ENCODE measurements at places on chromosomes 2 and 18. TPM values are rescaled to one million over a fixed set of nuclear protein-coding genes. Genes with fewer than 3 reads are reported as not detected.

DNA sequence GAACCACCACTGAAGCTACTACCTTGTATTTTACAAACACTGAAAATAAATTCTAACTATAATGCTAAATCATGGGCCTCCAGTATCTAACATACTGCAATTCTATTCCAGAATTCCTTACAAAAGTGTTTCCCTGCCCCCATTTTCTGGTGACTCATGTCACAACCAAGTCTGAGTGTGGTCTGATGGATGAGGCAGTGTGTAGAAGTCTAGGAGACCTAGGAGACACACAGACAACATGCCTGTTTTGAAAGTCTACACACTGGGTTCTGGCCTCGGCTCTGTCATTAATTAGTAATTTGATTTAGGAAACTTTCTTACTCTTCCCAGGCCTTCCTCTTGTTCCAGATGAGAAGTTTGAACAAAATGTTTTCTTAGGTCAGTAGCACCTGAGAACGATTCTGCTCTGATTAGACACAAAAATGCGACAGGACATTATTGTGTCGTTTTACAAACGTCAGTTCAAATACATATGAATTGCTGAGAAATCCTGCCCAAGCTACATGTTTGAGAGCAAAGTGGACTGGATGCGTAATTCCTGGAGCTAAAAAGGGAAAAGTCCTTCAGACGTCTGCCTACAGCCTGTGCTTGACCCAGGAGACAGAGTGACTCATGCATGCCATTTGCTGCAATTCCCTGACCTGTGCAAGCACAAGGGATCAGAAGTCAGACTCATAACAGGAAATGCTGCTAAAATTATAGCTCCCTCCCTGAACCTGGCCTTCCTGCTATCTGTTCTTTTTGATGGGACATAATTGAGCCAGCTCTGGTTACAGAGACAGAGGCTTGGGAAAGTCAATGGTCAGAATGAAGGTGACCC is 494.4 kb downstream of the SOX11 start:
- DNase-seq: no peak

- DNase-seq: no peak
Observed at GRCh38 chr2:10911291-10912075, at the start of gene KCNF1. Gene KCNF1 (plus strand): TSS chr2:10911934. CDS start chr2:10912427, 493 bp downstream.

Gene SMCHD1
- 60.9 TPM for total RNA-seq

DNA sequence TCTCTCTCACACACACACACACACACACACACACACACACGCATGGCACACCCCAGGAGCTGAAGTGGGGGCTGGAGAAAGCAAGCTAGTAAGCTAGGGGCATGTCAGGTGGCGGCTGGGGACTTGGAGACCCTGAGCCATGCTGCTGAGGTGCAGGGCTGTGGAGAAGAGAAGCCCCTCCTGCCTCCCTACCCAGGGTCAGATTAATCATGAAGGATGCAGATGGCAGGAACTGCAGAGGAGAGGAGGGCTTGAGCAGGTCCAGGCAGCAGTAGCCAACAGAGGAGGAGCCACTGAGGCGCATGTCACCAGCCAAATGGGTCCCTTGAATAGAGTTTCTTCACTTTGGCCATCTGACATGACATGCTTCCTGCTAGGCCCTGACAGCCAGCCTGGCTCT is 9.6 kb downstream of the EDAR start:
- no peak for DNase-seq

DNA sequence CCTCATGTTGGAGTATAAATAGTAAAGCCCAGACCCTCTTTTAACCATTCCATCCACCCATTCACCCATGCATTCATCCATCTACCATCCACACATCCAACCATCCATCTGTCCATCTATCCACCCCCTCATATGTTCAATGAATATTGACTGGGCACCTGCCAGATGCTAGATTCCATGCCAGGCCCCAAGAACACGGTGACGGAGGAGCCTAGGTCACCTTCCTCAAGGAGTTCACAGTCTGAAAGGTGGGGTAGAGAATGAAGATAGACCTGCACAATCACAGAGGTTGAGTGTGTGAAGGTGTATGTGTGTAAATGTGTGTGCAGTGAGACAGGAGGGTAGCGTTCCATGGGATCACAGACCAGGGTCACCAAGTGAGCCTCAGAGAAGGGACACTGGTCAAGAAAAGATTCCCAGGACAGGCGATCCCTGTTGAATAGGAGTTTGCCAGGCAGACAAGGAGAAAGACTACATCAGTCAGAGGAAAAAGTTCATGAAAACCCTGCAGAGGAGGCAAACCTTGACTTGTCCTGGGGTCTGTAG is 287.2 kb downstream of the CYP26B1 start:
- DNase-seq: no peak

- DNase-seq: no peak
Observed at GRCh38 chr2:73246850-73247249, 12.7 kb downstream of the CCT7 start.

- DNase-seq: peak; percentile 70
Observed at GRCh38 chr18:75219745-75220375, 9.3 kb downstream of the TSHZ1 start.

DNA sequence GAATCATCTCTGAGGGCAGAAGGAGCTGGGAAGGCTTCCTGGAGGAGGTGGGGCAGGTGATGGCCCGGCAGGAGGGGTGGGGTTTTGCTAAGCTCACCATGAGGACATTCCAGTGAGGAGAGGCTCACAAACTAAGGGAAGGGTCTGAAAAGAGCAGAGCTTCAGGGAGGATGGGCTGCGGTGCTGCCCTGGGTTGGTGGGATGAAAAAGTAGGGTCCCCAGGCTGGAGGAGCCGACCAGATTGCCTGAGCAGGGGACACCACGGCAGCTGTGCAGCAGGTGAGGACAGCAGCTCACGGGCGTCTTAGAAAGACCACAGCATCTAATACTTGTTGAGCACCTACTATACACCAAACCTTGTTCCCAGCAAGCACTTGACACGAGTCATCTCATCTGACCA is 82.2 kb downstream of the DYSF start:
- DNase-seq: no peak

- no peak for DNase-seq
Observed at GRCh38 chr2:177325554-177325953, 61.0 kb upstream of the NFE2L2 start.

- DNase-seq: no peak
Observed at GRCh38 chr2:176467595-176467994, 198.4 kb downstream of the MTX2 start.

GRCh38 chr18:48544116-48544515 is 5.3 kb downstream of the CTIF start:
- DNase-seq: no peak

DNA sequence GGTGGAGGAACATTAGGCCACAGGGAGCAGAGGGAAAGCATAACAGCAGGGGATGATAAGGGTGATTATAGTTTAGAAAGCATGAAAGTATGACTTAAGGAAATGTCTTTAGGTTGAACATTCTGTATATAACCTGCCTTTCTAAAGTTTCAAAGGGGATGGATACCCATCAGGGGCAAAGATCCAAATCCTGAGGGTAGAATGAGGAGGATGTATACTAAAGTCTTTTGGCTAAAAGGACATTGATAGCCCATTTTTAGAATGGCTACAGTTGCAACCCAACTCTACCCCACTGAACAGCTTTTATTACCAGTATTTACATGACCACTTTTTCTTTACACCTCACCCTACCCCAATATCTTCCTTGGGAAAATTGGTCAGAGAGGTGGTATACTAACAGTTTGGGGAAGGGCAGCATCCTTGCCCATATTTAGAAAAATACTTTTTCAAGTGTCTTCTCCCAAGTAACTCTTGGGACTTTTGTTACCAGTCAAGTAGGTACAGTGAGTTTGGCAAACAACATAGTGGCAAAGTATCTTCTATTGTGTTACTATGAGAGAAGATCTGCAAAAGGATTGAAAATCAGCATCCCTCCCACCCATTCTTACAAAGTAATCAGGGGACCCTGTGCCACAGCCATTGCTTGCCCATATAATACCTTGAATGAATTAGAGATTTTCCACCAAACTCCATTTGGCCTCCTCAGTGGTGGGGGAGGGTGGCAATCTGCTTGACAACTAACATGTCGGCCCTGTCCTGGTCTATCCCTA is 8.3 kb downstream of the MAT2A start:
- DNase-seq: no peak

- DNase-seq: no peak
Observed at GRCh38 chr2:43387092-43388062, 161.0 kb upstream of the ZFP36L2 start.

DNA sequence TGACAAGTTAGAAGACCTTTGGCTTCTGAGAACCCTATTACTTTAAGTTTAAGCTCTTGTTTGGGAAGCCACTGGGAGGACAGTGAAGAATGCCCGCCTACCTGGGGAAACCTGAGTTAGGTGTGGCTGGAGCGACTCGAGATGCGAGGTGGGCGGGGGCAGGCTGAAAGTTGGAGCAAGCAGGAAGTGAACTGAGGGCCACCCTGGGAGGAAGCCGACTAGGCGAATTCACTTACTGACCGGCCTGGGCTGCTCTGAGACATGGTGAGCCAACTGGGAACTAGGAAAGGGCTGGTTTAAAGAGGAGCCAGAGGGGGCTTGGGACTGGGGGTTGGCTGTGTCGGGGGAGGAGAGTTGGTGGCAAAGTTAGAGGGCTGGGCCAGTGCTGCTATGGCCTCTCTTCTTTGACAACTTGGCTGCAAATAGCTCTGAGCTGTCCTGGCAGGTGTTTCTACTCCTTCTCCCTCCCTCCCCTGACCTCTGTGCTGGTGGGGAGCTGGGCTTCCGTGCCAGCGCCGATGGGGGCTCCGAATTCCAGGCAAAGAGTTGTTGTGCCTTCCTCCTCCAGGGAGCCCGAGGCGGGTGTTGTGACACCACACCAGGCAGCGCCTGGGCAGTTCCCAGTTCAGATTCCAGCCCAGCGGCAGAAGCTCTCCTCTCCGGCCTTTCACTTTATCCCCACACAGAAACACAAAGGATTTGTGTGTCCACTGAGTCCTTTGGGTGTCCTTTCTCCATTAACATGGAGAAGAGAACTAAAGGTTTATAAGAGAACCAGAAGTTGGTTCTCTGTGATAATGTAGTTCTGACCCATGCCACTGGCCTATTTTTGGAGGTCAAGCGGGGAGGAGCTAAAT is at the start of gene VAMP8:
Gene VAMP8 (plus strand): TSS at position 201 of the 857 bp plus-strand sequence. CDS start 61 bp downstream, at position 262.
- no peak for DNase-seq

Gene ZNF532
- 121 TPM for total RNA-seq

GRCh38 chr2:132875193-132875592 is 205.2 kb upstream of the LYPD1 start:
- DNase-seq: no peak

DNA sequence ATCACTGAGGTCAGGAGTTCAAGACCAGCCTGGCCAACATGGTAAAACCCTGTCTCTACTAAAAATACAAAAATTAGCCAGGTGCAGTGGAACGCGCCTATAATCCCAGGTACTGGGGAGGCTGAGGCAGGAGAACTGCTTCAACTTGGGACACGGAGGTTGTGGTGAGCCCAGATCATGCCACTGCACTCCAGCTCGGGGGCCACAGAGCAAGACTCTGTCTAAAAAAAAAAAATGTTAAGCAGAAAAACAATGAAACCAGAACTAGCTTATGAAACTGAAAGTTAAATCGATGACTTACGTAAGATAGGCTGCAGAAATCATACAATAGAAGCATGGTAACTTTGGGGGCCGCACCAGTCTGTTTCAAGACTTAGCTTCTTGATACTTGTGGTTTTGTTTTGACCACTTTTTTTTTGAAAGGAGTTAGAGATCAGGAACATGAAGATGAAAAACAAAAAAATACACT is 6.2 kb upstream of the GPR155 start:
- no peak for DNase-seq

Gene BMP10
- not detected for total RNA-seq

GRCh38 chr2:226797289-226797988 is 2.2 kb downstream of the IRS1 start:
- no peak for DNase-seq

DNA sequence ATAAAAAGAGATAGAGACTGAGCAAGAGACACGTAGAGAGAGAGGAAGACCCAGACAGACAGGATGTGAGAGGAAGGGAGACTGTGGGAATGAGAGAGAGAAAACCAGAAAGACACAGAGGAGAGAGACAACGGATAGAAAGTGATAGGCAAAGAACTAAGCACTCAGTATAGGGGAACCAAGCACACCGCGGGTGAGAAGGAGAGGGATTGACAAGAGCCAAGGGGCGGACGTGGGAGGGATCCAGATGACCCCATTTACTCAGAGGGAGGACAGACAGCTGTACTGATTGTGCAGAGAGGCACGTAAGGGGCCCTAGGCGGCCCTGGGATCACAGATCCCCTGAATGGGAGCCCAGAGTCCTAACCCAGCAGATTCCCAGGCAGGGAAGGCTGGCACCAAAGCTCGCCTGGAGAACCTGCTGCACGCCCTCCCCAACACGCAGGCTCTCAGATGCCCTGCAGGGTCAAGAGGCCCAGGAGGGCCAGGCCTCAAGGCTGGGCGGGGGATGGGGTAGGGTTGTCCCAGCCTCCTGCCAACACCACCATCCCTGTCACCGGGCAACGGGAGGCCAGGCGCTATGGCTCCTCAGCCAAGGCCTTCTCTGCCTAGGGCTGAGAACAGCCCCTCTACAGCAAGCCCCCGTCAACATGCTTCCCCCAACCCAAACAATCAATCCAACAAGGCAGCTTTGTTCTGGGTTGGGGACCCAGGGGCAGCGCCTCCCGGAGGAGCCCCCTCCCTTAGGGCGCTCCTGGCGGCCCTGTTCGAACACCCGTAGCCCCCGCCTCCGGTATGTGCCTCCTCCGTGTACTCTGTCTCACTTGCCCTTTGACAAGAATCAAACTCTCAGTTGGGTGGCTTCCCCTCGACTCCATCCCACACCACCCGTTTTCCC is 579 bp downstream of the LOXL3 start:
- DNase-seq: no peak

GRCh38 chr2:221642447-221642846 is 70.3 kb upstream of the EPHA4 start:
- DNase-seq: no peak

Gene TGFA
- total RNA-seq: 0.46 TPM

DNA sequence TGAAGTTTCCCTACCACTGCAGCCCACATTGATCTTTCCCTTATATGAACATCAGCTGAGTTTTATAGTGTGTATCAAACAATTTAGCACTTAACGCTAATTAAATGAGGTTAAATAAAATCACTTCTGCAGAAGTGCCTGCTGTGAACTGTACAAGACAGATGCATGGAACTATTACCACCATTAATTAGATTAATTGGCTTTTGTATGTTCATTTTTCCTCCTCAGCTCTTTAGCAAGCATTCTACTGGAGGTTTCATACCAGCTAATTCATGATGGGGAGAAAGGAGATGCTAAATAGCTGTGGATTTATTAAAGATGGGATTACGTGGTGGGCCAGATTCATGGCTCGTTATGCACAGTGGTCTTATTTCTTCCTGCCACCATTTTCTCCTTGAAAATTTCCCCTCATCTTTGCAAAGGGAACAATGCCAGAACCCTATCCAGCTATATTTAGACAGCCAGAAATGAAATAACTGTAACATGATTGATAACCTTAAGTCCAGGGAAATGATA is 96.7 kb downstream of the CNTNAP5 start:
- no peak for DNase-seq

Gene GALNT1
- total RNA-seq: 34.5 TPM

DNA sequence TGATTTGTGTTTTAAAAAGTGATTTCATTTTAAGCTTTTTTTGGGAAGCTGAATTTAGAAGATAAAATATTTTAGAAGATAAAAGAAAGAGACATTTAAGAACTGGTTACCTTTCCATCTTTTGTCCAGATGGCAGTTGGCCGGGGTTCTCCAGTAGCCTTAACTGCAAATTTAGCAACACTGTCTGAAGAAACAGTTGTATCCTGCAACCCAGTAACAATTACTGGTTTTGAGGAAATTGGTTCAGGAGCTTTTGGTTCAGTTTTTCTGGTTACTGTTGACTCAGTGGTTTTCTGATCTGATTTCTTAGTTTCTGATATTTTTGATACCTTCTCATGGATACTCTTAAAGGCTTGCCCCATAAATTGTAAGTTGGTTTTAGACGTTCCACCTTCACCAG is 49.9 kb downstream of the PLEKHA3 start:
- no peak for DNase-seq
